ENCODE measurements at places on chromosomes 3 and 15.

DNA sequence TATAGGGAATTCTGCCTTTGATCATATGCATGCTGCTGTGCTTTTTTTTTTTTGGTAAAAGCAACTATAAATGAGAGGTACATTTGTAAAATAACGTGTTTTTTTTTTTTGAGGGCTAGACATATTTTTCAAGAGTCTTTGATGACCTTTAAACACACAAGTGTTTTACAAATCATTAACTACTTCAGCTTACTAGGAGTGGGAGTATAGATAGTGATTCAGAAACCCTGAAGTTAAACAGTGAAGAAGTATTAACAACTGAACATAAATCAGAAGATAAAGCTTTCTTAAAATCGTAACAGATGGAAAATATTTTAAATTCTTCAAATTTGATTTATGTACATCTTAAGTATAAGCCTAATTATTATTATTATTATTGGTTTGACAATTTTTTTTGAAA lies 2.9 kb upstream of the GMNC start:
- no peak for DNase-seq

DNA sequence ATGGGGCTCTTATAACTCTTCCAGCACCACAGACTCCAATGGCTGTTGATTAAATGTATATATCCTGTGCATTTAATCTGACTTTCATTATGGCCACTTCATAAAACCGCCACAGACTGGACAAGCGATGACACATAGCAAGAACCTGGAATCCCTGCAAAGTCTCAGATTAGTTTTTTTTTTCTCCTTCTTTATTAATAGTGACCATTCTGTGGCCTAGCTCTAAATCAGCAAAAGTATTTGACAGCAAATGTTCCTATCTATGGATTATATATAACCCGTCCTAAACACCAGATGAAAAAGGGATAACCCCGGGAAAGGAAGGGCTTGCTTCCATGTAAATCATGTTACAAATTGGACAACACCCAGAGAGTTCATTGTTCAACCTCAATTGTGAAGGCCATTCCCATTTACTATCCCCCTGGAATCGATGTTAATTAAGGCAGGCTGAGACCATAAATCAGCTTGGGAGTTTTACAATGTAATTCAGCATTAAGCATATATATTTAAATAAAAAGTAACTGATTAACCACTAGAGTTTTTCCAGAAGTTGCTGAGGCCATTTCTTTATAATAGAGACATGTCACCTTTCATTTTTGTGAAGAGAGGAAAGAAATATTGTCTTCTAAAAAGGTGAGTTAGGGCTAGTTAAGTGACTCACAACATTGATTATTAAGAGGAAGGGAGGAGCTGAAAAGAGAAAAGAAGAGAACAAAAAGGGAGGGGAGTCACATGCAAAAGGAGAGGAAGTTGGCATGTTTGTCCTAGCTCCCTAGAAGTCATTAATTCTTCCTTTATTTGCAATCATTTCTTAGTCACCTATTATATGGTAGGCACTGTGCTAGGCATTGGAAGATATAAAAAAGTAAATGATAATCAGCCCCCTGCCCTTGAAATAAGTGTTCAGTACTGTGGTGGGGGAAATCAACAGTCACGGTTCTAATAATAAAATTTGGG lies 26.2 kb downstream of the ALDH1A2 start:
- no peak for DNase-seq

GRCh38 chr15:60649845-60650548 lies 171.1 kb upstream of the ICE2 start:
- DNase-seq: no peak

DNA sequence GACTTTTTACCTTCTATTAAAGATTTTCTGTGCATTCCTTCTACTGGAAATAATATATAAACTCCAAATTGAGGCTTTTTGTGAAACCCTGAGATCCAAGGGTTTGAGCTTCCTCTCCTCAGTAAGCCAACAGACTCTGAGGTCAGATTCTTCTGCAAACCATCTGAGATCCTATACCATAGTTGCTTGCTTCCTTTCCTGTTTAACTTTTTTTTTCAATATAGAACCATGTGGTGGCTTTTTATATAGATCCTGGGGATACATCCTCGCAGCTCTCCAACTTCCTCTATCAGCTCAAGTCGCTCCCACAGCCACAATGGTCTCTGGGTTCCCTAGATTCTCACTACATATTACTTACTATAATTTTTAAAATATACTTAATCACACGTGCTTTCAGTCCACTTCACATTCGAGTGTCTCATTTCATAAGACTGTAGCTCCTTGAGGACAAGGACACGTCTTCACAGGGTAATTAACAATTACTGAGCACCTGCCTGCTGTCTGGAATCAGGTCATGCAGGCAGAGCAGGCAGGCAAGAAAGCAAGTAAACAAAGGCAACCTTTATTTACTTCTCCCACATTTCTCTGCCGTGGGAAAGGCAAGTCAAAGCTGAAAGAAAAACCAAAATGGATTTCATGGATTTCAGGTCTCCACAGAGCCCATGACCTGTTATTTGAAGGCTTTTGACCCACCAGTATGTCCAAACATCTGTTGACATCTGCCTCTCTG lies 941.5 kb downstream of the FHIT start:
- DNase-seq: no peak

DNA sequence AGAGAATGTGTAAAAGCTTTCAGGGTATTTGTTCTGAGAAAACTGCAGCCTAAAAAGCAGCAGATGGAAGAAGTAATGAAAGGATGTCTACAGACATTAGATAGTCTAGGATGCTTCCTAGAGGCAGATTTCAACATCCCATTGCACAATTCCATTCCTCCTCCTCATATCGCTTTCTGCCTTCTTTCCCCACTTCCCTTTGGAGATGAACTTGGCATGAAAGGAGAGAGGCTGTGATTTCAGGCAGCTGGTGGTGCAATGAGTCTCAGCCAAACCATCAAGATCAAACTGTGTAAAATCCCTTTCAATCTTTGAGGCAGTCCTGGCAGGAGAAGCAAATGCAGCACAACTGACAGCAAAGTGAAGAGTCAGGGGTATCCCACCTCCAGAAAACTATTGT lies 438.7 kb upstream of the KCNMB2 start:
- peak; percentile 33 for DNase-seq

- peak; percentile 37 for DNase-seq
Measured at GRCh38 chr3:186307594-186308221, 54.3 kb downstream of the DGKG start.

GRCh38 chr3:134704556-134704955 lies 53.7 kb upstream of the KY start:
- DNase-seq: no peak

DNA sequence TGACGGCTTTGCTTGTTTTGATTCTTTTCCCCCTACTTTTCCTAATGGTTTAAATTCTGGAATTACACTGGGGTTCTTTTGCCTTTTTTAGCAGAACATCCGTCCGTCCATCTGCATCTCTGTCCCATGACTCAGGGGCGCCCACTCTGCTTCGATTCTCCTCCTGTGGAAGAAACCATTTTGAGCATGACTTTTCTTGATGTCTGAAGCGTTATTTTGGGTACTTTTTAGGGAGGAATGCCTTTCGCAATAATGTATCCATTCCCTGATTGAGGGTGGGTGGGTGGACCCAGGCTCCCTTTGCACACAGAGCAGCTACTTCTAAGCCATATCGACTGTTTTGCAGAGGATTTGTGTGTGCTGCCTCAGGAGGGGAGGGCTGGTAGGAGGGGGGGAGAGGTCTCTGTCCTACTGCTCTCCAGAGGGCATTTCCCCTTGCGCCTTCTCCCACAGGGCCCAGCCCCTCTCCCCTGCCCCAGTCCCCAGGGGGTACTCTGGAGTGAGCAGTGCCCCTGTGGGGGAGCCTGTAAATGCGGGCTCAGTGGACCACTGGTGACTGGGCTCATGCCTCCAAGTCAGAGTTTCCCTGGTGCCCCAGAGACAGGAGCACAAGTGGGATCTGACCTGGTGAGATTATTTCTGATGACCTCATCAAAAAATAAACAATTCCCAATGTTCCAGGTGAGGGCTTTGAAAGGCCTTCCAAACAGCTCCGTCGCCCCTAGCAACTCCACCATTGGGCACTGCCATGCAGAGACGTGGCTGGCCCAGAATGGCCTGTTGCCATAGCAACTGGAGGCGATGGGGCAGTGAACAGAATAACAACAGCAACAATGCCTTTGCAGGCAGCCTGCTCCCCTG lies 19.5 kb upstream of the BSN start:
- DNase-seq: no peak

GRCh38 chr3:120284747-120285507 lies at the start of gene GPR156:
Gene GPR156, minus strand, starts transcription at chr3:120285222. Its CDS starts 41,124 bp downstream, at chr3:120244098.
- DNase-seq: no peak

- DNase-seq: peak; percentile 30
Measured at GRCh38 chr3:5787861-5788488, 600.5 kb downstream of the EDEM1 start.

DNA sequence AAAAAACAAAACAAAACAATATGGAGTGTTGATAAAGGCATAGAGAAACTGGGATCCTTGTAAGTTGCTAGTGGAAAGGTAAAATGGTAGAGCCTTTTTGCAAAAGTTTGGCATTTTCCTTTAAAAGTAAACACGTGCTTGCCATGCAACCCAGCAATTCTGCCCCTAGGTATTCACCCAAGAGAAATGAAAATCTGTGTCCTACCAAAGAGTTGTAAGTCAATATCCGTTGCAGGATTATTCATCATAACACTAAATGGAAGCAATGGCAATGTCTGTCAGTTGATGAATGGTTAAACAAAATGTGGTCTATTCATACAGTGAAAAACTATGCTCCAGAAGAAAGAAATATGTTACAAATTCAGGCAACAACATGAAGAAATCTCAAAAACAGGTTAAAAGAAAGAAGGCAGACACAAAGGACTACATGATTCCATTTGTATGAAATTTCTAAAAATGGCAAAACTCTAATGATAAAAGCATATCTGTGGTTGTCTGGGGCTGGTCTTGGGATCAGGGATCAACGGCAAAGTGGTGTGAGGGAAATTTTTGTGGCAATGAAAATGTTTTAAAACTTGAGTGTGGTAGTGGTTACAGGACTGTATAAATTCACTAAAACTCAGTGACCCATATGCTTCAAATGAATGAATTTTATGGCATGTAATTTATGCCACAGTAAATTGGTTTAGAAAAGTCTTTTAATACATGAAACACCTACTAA lies 229.6 kb downstream of the OPA1 start:
- no peak for DNase-seq

DNA sequence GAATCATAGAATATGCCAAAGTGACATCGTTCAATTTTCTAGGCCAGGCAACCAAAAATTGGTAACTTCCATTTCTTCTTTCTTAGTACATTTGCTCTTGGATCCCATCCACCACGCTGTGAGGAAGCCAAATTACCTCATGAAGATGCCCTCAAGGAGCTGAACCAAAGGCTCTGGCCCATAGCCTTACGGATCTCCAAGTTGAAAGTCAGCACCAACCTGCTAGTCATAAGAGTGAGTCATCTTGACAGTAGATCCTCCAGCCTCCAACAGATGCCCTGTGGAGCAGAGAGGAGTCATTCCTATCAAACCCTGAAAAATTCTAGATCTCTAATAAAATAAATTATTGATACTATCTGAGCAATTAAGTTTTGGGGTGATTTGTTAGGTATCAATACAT lies 322.5 kb upstream of the COL8A1 start:
- no peak for DNase-seq

- no peak for DNase-seq
Measured at GRCh38 chr3:150734795-150735119, 28.2 kb downstream of the SIAH2 start.

DNA sequence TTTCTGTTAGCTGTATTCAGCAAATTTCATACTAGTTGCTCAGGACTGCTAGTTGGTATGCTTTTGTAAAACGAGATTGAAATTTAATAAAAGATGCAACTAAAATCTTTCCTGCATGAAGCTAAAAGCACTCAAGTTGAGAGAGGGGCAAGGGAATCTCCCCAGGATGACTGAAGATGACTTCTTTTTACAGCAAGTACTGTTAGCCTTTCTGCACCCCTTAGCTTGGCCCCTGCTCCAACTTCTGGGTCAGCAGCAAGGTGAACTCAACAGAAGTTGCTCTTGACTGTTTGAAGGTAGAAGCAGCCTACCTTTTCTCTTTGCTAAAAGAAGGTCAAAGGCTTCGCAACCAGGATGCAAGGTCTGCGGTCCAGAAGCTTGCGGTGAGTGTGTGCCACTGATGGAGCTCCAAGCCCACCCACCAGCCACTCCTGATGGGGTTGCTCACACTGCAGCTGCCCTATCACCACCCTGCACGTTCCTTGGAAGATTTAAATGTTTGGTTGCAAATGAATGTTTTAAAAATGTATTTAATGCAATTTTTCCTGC lies 32.5 kb downstream of the NME9 start:
- no peak for DNase-seq

GRCh38 chr3:157089455-157090221 lies 70.3 kb downstream of the CCNL1 start:
- peak; percentile 97 for DNase-seq

GRCh38 chr3:131735116-131735515 lies 232.3 kb upstream of the MRPL3 start:
- DNase-seq: no peak

- DNase-seq: no peak
Measured at GRCh38 chr3:68931406-68932149, 769 bp downstream of the TAFA4 start.

DNA sequence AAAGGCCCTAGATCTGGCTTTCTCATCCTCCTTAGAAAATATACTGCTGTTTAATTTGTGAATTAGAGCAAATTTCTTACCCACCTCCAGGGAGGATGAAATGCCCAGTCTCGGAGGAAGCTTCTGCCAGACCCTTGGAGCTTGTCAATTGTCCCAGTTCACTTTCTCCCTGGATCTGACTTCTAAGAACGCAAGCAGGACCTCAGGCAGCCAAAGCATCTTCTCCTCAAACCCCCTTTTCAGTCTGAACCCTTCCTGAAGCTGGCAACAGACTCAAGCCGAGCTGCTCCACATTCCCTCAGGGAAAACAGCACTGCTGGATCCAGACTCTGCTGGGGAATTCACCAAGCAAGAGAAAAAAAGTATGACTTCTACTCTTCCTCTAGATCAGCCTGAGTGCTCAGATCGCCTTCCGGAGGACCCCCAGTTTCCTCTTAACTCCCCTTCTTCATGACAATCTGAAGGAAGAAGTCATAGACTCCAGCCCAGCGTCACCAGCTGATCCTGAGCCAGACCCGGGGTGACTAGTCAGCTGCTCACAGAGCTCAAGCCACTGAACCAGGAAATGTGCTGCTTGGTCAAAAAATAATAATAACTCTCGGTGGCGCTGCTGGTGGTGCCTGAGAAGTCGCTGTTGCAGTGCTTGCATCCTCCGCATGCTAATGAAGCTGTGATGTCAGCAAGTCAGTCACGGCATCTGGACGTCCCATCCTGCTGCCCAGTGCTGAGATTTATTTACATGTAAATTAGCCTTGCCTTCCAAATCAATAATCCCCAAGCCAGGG lies at the start of gene PRICKLE2:
Gene PRICKLE2 (minus strand): TSS at position 641 of the 785 bp plus-strand sequence. CDS start 26,539 bp downstream, outside the sequence.
- DNase-seq: no peak

- no peak for DNase-seq
Measured at GRCh38 chr15:22831473-22831872, 7.0 kb upstream of the NIPA2 start.

GRCh38 chr3:3578718-3579117 lies 220.5 kb upstream of the LRRN1 start:
- peak; percentile 69 for DNase-seq

DNA sequence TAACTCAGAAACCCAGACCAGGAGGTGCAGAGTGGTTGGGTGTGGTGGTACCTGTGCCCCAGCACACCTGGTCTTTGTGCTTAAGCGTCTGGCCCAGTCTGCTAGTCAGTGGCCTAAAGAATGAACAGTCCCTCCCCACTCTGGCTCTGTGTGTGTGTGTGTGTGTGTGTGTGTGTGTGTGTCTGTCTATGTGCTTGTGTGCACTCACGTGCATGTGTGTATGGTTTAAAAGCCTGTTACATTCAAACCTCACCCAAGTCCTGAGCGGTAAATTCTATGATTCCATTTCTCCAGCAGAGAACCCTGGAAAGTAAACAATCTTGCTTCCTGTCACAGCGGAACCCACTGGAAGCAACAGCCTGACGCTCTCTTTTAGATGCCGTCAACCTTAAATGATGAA lies 34.2 kb downstream of the EDEM1 start:
- DNase-seq: no peak

Measured in inflammatory macrophage treated with lipopolysaccharide for 1 hour (primary cell).